NCI-H187 (cell line): ENCODE measurements at places on chromosomes 7 and 10.
A peak's percentile ranks its signal among the peaks of the same experiment; 100 is the strongest.

- no peak for DNase-seq
Observed at GRCh38 chr7:94701555-94701973, 45.6 kb upstream of the SGCE start.

DNA sequence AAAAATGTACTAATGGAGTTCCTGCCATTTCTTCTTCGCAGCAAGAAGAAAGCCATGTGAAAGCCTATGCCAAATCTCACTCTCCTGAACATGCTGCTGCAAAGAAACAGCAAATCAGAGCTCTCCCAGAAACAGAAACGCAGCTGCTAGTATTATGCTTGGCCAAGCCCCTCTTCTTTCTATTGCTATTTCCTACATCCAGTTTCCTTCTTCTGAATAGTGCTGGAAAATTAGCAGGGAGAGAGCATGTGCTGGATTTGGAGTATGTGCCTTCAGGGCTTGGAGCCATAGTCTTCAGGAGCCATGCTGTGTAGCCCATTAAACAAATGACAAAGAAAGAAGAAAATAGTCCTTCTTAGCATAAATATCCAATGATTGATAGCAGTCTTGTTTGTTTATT, 852.0 kb upstream of the PHF14 start:
- DNase-seq: no peak

DNA sequence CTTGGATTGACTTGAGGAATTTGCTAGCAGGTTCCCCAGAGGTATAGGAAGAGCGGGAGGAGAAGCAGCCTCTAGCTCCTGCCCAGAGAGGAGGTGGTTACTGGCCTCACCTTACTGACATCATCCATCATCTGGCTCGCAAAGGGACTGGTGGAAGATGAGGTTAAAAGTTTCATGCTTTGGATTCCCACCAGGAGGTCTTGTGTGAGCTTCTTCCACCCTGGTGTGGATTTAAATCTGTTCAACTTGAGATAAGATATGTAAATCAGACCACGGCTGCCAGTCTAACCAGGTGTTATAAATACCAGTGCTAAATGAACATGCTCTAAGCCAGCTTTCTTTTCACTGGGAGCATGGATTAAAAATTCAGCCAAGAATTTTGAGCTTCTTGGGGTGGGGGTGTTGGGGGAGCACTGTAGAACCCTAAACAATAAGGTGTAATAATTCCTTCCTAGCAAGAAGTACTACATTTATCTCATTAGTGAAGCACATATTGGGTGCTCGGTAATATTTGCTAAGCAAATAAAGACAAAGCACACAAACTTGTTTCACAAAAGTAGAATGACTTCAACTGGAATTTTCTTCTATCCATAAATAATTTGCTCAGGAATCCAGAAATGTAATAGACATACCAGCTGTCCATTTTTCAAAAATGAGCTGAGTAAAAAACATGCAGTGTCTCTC, 7.8 kb downstream of the PROSER2 start:
- no peak for DNase-seq

DNA sequence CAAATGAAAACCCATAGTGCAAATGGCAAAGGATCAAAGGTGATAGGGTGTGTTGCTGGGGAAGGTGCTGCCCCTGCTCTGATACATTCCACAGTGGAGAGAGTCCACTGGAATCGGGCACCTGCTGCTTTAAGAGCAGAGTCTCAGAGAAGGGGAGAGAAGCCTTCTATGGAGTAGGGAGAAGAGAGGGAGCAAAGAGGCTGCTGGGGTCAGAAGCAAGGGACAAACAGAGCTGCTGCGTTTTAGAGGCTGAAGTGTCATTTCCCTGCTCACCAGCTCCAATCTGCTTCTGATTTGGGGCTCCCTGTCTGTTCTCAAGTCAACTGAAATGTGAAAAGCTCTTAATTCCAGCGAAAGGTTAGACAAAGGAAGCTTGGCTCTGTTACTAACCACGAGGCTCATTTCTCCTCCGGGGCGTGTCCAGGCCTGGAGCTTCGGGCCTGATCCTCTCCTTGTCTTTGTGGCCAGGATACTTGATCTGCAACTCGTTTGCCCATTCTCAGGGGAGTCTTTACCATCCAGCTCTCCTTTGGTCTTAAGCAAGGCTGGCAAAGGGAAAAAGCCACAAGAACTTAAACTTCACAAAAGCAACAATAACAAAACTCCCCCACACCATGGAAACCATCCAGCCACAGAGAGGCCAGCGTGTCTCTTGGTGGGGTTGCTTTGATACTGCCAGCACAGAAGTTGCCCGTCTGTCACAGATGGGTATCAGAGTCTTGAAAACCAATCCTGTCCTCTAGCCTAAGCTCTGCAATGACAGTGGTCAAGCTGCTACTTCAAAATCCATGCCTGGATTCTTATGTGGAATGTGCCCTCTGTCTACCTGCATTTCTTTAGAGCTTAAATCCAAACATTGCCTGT, 692.6 kb downstream of the SUGCT start:
- no peak for DNase-seq

- DNase-seq: no peak
Observed at GRCh38 chr10:10247585-10247984, 770.1 kb upstream of the CELF2 start.

- no peak for DNase-seq
Observed at GRCh38 chr7:20030915-20031362, 186.2 kb downstream of the MACC1 start.

GRCh38 chr10:10865303-10865702, 152.4 kb upstream of the CELF2 start:
- DNase-seq: no peak

GRCh38 chr10:110101464-110102144, 93.8 kb downstream of the ADD3 start:
- DNase-seq: no peak

DNA sequence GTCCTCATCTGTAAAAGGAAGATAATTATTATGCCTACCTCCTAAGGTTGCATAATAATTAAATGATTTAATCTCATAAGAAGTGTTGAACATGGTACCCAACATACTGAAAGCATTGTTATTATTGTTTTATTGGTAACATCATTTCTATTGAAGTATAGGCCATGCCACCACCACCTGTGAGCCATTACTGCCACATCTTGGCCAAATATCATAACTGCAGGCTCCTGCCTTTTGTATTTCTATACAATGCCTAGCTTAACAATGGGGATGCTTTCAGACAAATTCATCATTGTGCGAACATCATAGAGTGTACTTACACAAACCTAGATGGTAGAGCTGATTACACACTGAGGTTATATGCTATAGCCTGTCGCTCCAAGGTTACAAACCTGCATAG, 61.1 kb upstream of the NPSR1 start:
- no peak for DNase-seq

GRCh38 chr10:131797626-131798025, 103.2 kb upstream of the PPP2R2D start:
- no peak for DNase-seq

GRCh38 chr7:1665549-1666316, 4.3 kb upstream of the ELFN1 start:
- no peak for DNase-seq

- DNase-seq: no peak
Observed at GRCh38 chr7:82808633-82809032, 354.1 kb downstream of the PCLO start.

DNA sequence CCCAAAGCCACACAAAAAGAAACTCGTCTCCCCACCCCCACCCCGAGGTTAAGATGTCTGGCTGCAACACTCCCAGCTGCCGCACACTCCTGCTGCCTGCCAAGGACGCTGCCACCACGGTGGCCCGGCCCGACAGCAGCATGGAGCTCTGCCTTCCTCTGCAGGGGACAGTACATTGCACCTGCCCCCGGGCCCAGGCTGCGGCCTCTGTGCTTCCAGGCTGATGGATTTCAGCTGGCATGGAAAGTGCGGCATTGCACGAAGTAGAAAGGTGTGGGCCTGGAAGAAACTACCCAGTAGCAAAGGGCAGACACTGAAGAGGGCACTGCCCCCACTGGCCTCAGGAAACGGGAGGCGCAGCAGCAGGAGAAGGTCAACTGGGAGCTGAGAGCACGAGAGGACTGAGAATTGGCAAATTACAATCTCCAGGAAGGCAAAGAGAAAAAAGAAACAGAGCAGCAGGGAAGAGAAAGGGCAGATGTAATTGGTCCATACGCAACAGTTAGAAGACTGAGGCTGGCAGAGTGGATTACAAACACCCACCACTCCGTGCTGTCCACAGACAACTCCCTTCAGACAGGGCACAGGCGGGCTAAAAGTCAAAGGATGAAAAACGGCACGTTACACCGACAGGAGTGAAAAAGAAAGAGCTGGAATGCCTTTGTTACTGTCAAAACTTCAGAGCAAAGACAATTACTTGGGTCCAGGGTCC, 117.1 kb upstream of the DIP2C start:
- no peak for DNase-seq

DNA sequence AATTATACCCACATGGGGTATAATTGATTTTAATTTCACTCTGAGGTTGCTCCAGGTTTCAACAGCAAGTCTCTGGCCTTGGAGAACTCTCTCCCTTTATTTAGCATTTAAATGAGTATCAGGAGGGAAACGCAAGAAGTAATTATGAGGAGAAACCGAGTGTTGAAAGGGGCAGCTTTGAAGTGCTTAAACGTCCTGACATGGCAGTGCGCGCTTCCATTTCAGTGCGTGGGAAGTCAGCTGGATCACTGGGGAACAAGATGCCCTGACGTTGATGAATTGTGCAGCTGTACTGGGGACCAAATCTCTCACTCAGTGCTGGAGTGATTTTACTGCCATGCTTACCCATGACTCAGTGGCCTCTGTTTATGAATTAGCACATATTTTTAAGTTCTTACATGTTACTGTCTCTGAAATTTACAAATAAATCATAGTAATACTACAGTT, 106.0 kb upstream of the PRR15 start:
- DNase-seq: no peak

- DNase-seq: no peak
Observed at GRCh38 chr7:6188389-6188788, 84.0 kb downstream of the CYTH3 start.

GRCh38 chr10:52308251-52309031, 5.6 kb upstream of the DKK1 start:
- no peak for DNase-seq

DNA sequence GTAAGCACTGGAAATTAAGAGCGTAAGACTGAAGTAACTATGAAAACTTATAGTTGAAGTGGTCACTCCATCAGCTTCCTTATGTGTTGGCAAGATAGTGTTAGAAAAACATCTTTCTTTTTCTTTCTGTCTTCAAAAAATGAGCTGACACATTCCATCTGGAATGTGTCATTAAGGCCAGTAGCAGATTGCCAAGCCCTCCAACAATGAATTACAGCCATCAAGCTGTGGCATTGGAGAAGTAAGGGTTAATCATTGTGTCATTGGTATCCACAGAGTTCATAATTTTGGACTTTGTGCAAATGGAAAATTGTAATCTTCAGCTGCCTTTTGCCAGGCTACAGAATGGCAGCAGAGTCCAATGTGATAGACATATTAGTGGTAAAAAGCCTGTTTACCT, 926.3 kb downstream of the NRG3 start:
- DNase-seq: no peak

DNA sequence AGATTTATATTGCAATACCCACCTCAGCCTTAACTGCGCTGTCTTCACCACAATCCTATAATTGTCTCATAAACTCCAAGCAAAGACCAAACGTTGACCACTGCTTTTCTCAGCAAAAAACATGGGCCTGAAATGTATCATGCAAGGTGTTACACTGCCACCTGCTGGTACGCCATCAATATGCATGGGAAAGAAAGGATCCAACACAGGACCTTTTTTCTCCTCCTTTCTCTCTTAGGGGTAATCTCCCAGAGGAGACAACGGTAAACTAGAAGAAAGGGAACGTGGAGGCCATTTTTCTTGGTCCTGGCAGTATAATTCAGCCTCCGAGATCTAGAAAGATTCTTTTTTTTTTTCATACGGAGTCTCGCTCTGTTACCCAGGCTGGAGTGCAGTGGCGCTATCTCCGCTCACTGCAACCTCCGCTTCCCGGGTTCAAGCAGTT, 79.1 kb upstream of the MPP7 start:
- peak; percentile 37 for DNase-seq

DNA sequence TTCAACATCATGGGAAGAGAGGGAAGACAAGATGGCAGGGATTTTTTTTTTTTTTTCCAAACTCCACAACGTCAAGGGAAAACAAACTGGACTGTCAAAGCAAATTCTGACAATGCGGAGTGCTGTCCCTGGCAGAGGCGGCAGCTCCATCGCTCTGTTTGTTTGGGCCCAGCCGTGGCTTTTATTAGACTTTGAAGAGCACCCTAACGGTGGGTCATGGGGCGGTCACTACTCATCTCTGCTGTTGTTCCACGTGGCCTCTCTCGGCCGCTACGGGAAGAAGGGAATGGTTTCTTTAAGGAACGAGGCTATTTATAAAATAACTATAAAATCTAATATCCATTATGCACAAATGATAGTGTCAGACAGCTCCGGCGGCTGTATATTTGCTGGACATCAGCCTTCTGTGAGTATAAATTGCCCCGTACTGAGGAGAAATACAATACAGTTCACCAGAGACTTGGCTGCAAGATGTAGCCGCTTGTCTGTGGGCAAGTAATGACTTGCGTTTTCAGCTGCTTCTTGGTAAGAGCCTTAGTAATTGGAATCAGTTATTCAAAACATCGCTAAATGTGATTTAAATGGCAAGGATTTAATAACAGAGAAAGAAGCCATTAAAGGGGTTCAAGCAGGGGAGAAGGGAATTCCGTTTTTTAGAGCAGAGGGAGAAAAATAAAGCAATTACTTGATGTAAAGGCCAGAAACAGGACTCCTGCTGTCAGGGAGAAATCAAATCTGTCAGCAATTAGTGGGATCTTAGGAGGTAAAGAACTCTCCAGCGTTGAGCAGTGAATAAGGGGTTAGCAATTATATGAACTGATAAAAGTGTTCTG, 61.7 kb upstream of the RAB11FIP2 start:
- peak; percentile 25 for DNase-seq

- DNase-seq: no peak
Observed at GRCh38 chr10:87767253-87767652, 50.8 kb downstream of the ATAD1 start.

- no peak for DNase-seq
Observed at GRCh38 chr7:64686493-64687184, 20.7 kb downstream of the ZNF107 start.

DNA sequence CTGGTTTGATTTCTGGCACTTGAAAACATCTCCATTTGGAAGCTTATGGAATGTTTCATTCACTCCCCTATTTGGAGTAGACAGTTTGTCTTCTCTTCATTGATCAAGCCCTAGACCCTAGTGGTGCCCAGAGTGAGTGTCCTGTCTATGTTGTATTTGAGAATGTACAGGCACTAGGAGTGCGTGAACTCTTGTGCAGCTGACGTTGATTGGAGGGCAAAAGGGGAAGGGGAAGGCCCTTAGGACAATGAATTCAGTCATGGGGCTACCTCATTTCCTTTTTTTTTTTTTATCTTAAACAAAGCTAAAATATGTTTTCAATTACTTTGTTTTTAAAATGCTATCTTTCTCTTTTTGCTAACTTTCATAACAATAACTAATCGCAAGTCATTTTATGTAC, 66.5 kb downstream of the ADD3 start:
- no peak for DNase-seq

GRCh38 chr10:87092376-87092860, 2.2 kb downstream of the GLUD1 start:
- no peak for DNase-seq
